ENCODE measurements at places on chromosomes 3 and 15.

DNA sequence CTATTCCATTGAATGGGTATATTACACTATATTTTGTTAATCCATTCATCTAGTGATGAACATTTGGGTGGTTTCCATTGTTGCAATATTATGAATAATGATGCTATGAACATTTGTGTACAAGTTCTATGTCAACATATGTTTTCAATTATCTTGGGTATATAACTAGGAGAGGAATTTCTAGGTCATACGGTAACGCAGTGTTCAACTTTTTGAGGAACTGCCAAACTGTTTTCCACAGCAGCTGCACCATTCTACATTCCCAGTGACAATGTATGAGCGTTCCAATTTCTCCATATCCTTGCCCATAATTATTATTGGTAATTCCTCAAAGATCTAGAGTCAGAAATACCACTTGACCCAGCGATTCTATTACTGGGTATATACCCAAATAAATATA is 24.1 kb upstream of the RORA start:
- DNase-seq = no peak

- peak; percentile 26 for DNase-seq
These were observed 36.8 kb upstream of the POLG start for GRCh38 chr15:89371228-89372044.

DNA sequence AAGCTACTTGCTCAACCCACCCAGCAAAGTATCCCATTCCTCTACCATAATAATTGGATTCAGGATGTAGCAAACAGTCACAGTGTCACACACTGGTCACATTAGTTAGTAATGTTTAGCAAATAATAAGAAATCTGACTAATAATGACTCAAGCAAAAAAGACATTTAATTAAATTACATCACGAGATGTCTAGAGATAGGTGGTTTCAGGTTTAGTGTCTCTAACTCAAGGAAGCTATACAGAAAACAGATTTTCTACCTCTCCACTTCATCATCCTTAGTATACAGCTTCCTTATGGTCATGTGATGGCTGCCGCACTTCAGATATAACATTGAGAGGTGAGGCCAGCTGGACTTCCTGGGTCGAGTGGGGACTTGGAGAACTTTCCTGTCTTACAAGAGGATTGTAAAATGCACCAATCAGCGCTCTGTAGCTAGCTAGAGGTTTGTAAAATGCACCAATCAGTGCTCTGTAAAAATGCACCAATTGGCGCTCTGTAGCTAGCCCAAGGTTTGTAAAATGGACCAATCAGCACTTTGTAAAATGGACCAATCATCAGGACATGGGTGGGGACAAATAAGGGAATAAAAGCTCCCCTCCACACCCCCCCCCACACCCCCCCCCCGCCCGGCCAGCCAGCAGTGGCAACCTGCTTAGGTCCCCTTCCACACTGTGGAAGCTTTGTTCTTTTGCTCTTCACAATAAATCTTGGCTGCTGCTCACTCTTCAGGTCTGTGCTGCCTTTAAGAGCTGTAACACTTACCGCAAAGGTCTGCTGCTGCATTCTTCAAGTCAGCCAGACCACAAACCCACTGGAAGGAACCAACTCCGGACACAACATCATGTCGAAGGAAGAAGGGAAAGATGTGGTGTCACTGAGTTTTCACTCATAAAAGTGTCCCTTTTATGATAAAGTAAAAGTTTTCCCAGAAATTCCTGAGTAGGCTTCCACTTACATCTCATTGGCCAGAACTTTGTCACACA is 24.9 kb upstream of the ARPIN start:
- peak; percentile 6 for DNase-seq

DNA sequence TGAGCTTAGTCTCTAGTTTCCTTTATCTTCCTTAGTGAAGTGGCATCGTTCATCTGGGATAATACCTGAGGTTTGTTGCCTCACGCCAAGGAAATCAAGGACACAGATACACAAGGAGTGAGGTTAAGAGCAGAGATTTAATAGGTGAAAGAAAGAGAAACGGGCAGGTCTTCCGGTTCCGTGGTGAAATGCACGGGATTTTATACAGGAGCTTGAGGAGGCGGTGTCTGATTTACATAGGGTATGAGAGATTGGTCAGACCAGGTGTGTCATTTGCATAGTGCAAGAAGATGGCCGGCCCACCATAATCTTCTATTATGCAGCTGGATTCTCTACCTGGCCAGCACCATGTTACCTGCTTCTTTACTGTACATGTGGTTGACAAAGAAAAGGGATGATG is 17.2 kb downstream of the ARRDC4 start:
- DNase-seq = no peak

DNA sequence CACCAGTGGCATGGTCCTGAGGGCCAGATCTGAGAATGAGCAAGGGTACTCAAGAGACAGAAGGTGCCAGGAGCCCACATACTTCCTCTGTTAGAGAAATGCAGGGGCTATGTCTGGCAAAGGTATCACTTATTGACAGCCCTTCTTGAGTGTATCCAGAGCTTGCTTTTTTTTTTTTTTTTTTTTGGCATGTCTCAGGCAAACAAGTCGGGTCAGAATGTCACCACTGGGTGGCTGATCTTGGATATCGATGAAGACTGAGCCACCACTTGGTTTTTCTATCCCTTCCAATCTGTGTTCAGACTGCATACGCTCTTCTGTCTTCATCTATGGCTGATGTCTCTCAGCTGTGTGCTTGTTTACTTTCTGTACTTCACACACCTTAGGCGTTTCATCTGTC is 363.4 kb upstream of the C2CD4B start:
- DNase-seq = no peak

GRCh38 chr15:35550957-35551356 is 5.0 kb upstream of the DPH6 start:
- DNase-seq = no peak

DNA sequence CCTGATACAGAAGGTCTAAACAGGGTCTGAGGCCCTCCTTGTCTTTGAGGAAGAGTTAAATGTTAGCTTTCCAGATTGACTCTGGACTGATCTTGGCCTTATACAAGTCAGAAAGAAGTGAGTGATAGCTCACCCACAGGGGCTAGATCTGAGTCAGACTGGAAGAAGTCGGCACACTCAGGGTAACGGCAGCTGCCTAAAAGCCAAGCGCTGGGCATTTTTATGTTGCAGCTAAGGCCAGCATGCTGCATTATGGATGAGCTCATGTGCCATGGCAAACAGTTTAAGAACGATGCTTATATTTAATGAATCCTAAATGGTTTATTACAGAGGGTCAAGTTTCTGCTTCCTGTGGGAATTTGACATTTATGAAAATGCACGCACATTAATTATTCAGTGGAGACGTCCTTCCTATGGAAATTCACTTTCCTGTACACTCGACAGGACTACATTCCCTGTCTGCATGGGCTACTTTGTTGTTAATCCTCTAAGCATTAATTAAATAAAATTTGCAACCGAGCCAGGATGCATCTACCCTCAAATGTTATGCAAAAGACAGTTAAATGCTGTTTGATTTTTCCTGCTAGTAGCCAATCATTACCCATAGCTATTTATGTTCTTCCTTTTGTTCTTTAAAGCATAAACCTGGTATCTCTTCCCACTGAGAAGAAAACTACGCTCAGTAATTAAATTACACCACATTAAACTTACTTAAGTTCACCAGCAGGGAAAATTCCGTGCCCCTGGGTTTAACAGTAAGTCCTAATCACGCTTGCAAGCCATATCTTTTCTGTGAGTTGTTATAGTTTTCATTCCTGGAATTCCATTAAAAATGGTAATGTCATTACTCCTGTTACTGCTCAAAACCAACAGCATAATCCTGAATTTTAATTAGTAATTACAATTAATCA is 762.7 kb upstream of the CFAP20DC start:
- DNase-seq = no peak

All from ELR (cell line).